ENCODE measurements at places on chromosomes 1 and 21.

DNA sequence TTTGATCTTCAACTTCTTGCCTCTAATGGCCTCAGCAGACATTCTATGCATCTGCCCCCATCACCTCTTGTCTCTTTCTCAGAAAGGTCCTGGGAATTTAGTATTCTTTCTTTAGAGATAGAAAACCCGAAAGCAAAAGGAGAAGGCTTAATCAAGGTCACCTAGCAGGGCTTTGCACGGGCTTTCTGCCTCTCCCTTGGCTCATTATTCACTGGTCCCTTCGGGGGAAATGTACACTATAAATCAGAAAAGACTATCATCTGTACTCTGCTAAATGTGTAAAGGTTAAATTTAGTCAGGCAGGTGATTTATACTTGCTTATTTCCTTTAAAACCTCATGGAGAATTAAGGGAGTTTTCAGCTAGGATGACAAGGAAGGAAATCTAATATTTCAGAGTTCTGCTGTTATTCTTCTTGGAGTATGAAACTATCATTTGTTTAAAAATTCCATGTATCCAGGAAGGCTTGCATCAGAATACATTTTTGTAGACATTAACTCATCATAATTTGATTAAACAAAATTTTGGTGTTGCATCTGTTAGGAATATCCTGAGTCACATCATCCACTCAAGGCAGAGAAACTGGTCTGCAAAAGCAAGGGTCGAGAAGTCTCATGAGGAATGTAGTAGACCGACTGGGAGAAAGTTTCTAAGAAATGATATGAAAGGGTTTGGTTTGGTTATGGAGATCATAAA is 124.6 kb downstream of the GABPA start:
- no peak for DNase-seq

GRCh38 chr1:40495315-40495903 is 13.2 kb upstream of the EXO5 start:
- no peak for DNase-seq

GRCh38 chr1:53657891-53658396 is 81.0 kb downstream of the GLIS1 start:
- DNase-seq, result no peak

- no peak for DNase-seq
These were observed 443.4 kb upstream of the PRMT6 start for GRCh38 chr1:106613068-106613467.

DNA sequence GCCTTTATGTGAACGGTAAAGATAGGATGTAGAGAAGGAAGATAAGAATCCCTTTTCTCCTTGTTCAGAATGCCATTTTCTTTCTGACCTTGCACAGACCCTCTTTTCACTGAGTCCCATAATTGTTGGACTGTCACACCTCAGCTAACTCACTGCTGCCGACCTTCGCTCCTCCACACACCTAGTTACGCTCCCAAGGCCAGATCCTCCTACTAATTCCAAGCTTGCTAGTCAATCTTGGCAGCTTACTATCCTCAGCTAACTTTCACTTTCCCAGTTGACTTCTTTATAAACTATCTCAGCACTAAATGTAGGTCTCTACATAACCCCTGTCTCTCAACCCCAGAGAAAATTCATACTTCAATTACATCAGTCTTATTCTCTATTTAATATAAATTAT is 471.8 kb upstream of the PRMT6 start:
- DNase-seq, result no peak

GRCh38 chr21:42343963-42344510 is 6.8 kb downstream of the TFF2 start:
- no peak for DNase-seq

DNA sequence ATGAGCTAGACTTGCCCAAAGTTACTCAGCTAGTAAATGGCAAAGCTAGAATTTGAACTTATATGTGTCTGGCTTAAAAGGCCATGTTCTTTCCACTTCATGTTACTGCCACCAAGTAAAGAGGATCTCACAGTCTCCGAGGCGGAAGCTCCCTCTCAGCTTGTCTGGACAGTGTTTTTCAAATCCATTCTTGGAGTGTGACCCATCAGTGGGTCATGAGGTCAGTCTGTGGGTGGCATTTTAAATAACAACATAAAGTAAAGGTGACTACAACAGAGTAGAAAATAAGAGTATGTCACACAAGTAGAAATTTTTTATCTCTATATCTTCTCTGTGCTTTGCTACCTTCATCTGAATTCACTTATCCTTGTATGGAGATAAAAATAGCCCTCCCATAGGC is 3.2 kb upstream of the HMGB4 start:
- no peak for DNase-seq

DNA sequence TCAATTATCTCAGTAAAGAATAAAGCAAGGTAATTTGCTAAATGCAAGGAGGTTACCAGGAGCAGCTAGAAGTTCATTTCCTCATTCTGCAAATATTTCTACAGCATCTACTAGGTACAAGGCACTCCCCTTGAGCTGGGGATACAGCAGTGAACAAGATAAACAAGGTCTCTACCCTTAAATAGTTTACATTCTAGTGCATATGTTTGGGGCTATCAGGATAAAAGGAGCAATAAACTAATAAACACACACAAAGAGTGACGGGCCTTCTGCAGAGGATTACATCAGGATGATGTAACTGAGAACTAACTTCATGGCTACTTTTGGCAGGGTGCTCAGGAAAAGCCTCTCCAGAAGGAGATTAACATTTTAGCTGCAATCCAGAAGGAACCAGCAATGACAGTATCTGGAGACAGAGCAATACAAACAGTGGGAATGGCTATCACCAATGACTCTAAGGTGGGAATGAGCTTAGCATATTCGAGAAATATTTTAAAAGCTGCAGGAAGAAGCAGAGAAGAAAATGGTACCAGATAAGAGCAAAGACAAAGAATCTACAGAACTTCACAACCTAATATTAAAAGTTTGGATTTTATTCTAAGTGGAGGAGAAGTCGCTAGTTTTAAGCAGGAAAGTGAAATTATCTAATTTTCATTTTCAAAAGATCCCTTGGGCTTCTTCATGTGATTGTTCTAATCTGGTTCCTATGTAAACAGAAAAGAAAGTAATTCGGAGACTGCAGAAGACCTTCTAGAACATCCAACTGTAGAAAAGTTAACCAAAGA is 25.8 kb downstream of the TP53BP2 start:
- DNase-seq, result no peak

GRCh38 chr1:61107638-61108037 is 25.3 kb downstream of the NFIA start:
- DNase-seq, result no peak

DNA sequence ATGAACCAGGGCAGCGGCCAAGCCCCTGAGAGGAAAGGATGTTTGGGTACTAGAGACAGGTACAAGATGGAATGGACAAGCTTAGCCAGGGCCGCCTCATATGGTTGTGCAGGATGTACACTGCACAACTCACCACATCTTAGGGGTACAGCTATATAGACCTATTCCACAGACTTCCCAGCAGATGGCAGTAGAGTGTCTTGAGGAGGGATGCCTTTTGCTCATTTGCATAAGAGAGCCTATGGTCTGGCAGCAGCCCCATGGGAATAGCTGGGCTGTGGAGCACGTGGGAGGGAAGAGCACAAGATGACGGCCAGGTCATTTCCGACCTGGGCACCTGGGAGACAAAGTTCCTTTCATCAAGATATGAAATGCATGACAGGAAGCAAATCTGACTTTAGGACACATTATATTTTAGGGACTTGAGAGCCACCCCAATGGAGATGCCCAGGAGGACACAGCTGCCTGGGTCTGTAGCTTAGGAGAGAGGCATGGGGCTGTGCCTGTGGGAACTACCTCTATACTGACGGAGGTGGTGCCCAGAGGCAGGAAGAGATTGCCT is 215.5 kb downstream of the KCNJ6 start:
- DNase-seq, result no peak

GRCh38 chr1:227718932-227719331 is 16.2 kb downstream of the JMJD4 start:
- no peak for DNase-seq

GRCh38 chr1:12159816-12160215 is 7.0 kb upstream of the TNFRSF1B start:
- DNase-seq, result no peak

DNA sequence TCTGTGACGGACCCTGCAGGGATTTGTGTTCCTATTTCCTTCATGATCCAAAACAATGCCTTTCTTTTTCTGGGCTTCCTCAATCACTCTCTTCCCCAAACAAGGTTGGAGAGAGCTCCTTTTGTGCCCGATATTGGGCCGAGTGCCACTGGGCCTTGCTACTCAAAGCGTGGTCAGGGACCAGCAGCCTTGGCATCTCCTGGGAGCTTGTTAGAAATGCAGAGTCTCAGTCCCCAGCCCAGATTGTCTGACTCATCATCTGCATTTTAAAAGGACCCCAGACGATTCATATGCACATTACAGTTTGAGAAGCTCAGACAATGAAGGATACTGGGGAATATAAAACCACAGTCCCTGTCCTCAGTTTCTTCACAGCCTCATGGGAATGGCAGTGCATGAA is 19.9 kb downstream of the ADORA1 start:
- no peak for DNase-seq

DNA sequence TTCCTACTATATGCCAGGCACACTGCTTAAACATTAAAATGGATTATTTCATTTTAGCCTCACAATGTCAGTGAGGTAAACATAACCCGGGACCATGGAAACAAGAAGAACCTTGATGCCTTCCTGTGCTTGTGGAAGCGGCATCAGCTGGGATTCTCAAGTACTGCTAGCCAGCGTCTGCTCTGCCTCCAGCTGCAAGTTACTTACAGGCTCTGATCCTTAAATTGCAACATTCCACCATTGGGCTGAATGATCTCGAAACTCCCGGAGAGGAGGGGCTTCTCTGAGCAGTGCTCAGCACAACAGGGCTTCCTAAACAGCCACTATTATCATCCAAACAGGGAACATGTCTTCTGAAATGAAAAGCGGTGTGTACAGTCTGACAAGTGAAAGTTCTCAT is 6.7 kb upstream of the MAN1C1 start:
- no peak for DNase-seq

DNA sequence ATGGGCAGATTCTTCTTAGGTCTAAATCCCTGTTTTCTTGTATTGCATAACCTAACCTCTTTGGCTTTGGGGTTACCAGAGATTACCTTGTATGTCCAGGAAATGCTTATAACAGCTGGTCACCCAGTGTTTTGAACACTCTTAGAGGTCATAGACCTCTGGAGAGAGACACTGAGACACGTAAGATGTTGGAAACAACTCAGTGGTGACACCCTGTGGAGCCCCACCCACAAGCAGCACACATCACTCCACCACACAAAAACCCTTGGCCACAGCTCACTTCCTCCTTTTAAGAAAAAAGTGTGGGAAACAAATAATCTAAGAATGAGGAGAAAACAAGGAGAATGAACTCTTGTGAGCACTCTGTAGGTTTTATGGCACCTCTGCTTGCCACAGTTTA is 26.3 kb upstream of the CYP4B1 start:
- DNase-seq, result no peak

GRCh38 chr1:235030919-235031596 is 97.6 kb downstream of the TOMM20 start:
- no peak for DNase-seq
